Astrocyte (in vitro differentiated cells and primary cell): ENCODE measurements at places on chromosomes 13 and 19.

GRCh38 chr13:37353911-37354310, 244.7 kb downstream of the POSTN start:
- DNase-seq = no peak

DNA sequence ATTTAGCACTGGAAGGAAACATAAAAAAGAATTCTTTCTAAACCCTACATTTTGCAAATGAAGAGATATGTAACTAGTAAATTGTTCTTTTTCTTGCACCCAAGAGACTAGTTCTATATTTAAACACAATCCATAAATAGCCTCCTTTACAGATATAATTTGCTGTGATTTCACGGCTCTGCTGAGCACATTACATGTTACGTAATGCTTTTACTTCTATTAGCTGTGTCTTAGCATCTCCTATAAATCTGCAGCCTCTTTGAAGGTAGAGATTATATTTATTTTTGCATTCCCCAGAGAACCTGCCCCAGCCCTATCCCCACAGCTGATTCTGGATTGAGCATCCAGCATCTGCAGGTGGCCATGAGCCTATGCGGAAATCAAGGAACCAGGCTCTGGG, 32.2 kb downstream of the LACC1 start:
- no peak for DNase-seq

GRCh38 chr19:48455171-48455907, at the start of gene KCNJ14:
KCNJ14 (plus strand) TSS chr19:48455574; CDS start chr19:48461725, 6,151 bp downstream.
- no peak for DNase-seq

GRCh38 chr13:110771194-110771593, 57.7 kb downstream of the ING1 start:
- no peak for DNase-seq

GRCh38 chr13:25118378-25118905, 22.5 kb downstream of the PABPC3 start:
- DNase-seq = no peak

GRCh38 chr13:75359266-75359665, 122.7 kb downstream of the TBC1D4 start:
- DNase-seq = peak; percentile 97

DNA sequence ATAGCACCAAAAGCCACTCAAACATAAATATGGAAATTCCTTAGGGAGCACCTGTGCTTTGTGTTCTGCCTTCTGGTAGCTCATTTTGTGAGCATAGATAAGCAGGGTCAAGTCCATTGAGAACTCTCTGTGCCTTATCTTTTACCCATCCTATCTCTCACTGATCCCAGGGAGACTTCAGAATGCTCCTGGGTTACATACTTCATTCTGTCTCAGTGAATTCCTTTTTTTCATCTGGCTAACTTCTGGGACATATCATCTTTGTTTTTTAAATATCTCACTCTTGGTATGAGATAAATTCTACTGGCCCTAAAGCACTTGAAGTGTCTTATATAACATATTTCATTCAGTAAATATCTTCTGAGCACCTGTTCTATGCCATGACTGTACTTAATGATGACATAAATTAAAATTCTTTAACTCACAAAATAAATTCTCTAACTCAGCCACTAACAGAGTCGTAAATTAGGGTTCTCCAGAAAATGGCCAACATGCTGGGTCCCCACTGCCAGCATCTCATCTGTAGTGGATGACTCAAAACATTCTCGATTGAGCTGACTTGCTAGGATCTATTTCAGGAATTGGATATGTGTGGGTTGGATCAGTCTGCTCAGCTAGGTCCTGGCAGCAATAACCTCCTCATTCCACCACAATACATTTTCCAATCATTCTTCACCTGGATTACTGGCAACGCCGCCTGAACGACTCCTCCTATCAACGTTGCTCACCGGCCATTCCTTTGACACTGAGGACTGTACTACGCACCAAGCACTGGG, 170.2 kb downstream of the FOXO1 start:
- peak; percentile 73 for DNase-seq

- DNase-seq = no peak
Measured at GRCh38 chr19:48452289-48453190, 2.8 kb upstream of the KCNJ14 start.

- no peak for DNase-seq
Measured at GRCh38 chr19:48645620-48646000, 377 bp downstream of the CA11 start.

DNA sequence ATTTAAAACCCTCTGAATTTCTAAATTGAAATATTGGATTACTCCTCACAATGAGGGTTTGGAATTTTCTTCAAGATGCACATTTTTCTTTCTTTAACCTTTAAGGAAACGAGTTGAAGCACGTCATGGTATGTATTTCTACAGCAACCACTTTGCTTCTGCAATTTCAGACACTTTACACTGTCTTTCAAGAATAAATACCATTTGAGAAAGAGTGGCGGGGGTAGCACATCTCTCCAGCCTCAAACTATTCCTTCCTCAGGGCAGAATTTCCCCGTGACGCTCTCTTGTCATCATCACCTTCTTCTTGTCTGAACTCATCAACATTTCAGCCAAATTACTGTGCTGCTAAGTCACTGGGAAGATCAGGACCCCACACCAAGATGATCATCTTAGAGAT, 1073.4 kb downstream of the EFNB2 start:
- no peak for DNase-seq

DNA sequence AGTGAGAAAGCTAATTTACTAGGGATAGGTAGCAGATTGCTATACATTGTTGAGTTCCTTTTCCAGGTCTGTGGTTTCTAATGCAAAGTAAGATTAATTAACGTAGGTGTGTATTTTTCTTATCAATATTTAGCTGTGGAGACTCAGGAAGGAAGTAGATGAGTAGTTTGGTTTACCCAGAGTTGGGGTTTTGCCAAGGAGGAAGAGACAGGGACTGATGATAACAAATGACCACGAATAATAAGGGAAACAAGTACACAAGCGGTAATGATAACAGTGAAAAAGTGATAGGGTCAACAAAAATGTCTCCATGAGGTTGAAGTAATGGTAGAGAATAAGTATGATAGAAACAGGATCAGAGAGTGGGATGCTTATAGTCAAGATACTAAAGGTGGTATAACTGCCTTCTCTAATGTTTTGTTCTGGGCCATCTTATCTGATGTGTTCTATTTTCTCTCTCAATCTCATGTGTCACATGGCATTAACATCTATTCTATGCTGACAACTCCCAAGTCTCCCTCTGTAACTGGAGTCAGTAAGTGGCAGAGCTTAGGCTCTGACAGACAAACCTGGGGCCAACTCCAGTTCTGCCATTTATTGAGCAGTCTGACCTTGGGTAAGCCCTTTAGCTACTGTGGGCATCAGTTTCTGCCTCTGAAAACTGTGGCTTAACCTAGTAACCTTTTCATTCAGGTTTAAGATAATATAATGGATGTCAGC, 8.8 kb downstream of the OBI1 start:
- DNase-seq = no peak

- no peak for DNase-seq
Measured at GRCh38 chr19:1459479-1459878, 9.6 kb downstream of the APC2 start.

DNA sequence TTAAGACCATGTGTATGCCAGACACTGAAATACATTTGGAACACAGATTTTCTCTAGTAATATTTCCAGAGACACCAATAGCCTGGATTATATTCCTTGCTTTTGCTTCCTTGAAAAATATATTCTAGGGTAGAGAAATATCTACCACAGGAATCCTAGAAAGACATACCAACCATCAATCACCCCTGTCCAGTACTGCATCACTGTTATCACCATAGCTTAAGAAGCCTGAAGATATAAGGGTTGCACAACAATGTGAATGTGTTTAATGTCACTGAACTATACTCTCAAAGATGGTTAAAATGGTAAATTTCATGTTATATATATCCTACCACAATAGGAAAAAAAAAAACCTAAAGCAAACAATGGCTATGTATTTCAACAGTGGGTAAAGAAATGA, 163.6 kb downstream of the DIAPH3 start:
- DNase-seq = peak; percentile 25

DNA sequence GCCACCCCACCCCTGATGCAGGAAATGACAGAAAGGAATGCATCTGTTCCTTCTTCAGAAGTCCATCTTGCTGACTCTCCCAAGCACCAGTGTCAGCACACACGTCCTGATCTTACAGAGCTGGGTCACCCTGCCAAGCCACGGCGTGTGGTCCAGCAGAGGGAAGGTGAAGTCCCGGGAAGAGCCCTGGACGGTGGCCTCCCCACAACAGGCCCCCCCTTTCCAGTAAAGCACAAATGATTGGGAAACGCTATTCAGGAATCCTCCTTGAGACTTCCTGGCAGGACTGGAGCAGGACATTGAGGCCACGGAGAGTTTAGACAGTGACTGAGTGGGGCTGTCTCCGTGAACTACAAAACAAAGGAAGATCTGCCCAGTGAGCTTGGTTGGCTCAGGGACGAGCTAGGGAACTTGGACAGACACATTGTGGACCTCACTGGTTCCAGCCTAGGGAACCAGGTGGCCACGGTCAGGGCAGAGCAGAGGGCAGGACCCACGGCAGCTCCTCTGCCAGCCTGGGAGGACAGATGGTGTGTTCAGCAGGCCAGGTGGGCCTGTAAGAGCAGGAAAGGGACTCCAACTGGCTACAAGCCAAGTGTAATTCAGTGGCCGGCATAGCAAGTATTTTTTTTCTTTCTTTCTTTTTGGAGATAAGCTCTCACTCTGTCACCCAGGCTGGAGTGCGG, 41.7 kb downstream of the ELL start:
- DNase-seq = peak; percentile 59

- DNase-seq = no peak
Measured at GRCh38 chr19:23415561-23416191, 20.4 kb upstream of the ZNF91 start.

GRCh38 chr19:29528350-29528945, 2.7 kb downstream of the VSTM2B start:
- peak; percentile 38 for DNase-seq

- no peak for DNase-seq
Measured at GRCh38 chr19:8329996-8330395, 8.7 kb downstream of the RPS28 start.

GRCh38 chr13:61685682-61686012, 270.0 kb upstream of the PCDH20 start:
- DNase-seq = no peak

- peak; percentile 60 for DNase-seq
Measured at GRCh38 chr19:18322318-18322758, 538 bp downstream of the LSM4 start.
